Midbrain (tissue), 1 donor: ENCODE measurements at places on chromosomes 4 and X.

- no peak for DNase-seq
Observed at GRCh38 chrX:42415636-42416035, 362.3 kb downstream of the PPP1R2C start.

DNA sequence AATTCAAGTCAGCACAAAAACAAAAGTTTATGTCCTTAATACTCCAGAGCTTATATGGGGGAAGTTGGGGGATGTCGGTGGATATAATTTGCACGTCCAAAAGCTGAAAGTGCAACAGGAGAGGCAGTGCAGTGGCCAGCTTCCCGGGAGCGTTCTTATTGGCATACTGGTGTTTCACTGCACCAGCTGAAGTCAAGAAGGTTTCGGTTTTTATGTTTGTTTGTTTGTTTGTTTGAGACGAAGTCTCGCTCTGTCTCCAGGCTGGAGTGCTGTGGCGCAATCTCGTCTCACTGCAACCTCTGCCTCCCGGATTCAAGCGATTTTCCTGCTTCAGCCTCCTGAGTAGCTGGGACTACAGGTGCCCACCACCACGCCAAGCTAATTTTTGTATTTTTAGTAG is 28.6 kb upstream of the TLR3 start:
- DNase-seq = no peak

DNA sequence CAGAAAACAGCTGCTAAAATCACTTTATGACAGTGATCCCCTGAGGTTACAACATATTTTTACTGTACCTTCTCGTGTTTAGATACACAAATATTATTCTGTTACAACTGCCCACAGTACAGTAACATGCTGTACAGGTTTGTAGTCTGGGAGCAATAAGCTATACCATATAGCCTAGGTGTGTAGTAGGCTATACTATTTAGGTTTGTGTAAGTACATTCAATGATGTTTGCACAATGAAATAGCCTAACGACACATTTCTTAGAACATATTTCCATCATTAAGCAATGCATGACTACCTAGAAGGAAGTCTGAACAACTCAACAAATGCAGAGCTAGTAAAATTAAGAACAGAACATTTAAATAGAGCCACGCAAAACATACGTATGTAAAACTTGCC is 112.7 kb downstream of the ZAR1 start:
- no peak for DNase-seq

GRCh38 chr4:114273238-114273637 is 293.8 kb upstream of the ARSJ start:
- DNase-seq = no peak

- no peak for DNase-seq
Observed at GRCh38 chrX:63488546-63489373, 137.6 kb upstream of the SPIN4 start.

DNA sequence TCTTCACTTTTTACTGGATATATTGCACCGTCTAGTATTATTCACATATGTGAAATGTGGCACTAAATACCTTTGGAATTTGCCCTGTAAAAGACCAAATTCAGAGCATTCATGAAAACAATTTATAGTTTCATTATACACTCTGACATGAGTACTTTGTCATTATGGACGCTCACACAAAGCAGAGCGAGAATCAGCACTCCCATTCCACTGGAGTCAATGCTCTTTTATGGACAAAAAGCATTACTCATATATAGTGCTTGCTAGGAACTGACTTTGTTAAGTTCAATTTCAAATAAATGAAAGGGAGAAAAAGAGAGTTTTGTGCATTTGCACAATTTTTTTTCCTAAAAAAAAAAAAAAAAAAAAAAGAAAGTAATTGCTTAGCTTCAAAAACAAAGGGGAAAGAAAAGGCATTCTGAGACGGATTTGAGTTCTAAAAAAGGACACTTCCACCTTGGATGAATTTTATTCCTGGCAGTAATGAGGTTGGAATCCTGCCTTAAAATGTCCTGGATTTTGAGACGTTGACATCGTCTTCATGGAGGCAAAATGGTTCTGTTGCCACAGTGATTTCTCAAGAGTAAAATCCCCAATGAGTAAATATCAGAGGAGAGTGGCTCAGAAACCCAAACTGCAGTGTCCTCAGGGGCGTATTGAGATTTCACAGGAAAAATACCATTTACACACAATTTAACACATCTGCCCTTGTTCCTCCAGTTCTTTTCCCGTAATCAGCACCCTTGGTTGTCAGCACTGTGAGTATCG is 34.8 kb downstream of the CCDC149 start:
- DNase-seq = no peak

- DNase-seq = no peak
Observed at GRCh38 chr4:122997463-122998101, 75.2 kb upstream of the NUDT6 start.

DNA sequence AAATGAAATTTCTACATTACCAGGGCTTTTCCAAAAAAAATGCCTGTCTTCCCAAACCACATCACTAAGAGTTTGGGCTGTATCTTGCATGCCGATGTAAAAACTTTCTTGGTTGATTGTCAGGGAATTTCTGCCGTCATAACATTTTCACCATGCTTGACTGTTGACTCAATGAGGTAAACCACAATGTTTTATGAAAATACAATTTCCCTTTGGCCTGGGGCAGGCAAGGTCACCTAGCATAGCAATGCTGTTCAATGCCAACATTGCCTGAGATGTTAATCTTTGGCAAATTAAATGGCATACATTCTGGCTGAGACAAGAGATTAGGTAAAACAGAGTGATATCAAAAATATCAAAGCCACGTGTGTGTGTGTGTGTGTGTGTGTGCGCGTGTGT is 137.1 kb upstream of the TBL1X start:
- no peak for DNase-seq

DNA sequence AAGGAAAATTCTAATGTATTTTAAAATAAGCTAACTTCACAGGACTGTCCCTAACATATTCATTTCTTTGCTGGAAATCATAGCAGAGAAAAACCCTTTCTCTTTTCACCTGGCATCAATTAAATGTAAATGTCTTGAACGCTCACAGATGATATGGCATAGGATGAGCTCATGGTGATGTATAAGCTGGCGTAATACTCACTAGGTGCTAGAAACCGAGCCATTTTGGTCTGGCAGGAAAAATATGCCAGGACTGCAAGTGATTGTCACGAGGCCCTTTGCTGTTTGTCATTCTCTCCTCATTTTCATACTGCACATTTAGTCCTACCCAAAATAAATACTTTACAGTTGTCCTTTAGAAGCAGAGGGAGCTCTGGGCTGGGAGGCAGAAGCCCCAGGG is 222.7 kb upstream of the LNX1 start:
- DNase-seq = no peak

GRCh38 chr4:23091711-23092110 is 399.0 kb downstream of the GBA3 start:
- DNase-seq = peak; percentile 1

- no peak for DNase-seq
Observed at GRCh38 chr4:60117726-60118323, 1082.3 kb upstream of the ADGRL3 start.

GRCh38 chrX:55715847-55716246 is 1.7 kb upstream of the RRAGB start:
- DNase-seq = no peak

DNA sequence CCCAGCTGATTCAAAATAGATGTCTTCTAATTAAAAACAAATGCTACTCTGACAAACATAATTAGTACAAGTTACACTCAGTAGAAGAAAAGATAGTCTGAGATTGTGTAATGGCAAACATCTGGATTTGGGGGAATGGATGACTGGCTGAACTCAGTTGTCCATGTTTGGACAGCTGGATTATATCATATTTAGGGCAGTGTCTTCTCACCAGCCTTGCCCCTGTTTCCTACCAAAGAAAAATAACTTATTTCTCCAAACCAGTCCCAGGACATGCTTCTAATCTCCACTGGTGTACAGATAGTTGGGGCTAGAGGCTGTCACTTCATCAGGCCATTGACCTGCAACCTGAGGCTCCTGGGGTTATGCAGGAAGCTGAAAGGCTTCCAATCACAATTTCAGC is 237.3 kb downstream of the USP46 start:
- no peak for DNase-seq

DNA sequence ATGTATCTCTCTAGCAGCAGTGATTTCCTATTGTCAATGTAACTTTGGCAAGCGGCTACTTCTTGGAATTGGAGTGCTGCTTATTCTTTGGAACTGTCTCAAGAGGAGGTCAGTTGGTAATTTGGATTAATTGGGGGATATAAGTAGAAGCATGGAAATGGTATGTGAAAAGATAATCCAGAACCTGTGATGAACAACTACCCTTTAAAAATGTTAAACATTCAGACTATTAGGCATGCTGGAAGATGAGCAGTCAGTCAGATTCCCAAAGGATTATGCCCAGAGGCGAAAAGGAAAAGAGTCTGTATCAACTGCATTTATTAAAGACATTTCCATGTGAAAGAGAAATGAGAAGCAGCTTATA is 62.5 kb downstream of the SEC24D start:
- DNase-seq = no peak

DNA sequence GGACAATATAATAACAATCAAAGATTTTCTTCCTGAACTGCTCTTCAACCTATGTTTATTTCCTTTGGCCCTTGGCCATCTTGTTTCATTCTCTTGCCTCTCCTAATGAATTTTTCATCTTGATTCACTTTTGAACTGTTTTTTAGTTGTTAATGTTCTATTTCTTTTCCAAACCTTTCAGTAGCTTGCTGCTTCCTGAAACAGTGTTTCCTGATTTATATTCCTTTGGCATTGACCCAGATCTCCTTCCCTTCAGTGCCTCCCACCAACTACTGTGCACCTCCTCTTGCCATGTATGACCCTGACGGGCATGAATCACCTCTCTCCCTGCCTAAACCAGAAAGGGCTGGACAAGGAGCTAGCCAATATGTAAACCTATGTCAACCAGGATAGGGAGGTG is 25.6 kb upstream of the SPP1 start:
- DNase-seq = no peak

- DNase-seq = peak; percentile 88
Observed at GRCh38 chr4:78776079-78776728, at the start of gene BMP2K. Gene BMP2K, plus strand, starts transcription at chr4:78776350. Its CDS starts 194 bp downstream, at chr4:78776544.

DNA sequence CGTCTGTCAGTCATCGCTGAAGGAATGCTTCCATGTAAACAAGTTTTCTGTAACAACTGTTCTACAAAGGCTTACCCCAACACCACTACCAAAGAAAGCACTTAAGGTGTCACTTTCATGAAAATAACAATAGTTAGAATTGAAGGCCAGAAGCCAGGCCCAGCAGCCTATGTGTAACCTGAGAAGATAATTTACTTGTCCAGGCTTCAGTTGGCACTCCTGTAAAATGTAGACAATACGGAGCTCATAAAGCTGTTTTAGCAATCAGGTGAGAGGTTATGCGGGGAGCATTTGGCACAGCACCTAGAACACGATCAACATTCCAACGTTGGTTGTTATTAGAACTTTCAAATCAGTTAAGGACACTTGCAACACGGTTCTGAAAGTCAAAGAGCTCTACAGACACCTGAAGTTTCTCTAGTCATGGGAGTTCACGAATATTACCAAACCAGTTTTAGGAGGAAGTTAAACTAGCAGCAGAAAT is 15.7 kb downstream of the ADGRA3 start:
- no peak for DNase-seq

- DNase-seq = no peak
Observed at GRCh38 chrX:11913001-11913400, 155.0 kb downstream of the MSL3 start.

- no peak for DNase-seq
Observed at GRCh38 chr4:131644619-131645018, 1504.5 kb upstream of the PCDH10 start.

- no peak for DNase-seq
Observed at GRCh38 chr4:142812091-142812490, 34.0 kb downstream of the INPP4B start.

DNA sequence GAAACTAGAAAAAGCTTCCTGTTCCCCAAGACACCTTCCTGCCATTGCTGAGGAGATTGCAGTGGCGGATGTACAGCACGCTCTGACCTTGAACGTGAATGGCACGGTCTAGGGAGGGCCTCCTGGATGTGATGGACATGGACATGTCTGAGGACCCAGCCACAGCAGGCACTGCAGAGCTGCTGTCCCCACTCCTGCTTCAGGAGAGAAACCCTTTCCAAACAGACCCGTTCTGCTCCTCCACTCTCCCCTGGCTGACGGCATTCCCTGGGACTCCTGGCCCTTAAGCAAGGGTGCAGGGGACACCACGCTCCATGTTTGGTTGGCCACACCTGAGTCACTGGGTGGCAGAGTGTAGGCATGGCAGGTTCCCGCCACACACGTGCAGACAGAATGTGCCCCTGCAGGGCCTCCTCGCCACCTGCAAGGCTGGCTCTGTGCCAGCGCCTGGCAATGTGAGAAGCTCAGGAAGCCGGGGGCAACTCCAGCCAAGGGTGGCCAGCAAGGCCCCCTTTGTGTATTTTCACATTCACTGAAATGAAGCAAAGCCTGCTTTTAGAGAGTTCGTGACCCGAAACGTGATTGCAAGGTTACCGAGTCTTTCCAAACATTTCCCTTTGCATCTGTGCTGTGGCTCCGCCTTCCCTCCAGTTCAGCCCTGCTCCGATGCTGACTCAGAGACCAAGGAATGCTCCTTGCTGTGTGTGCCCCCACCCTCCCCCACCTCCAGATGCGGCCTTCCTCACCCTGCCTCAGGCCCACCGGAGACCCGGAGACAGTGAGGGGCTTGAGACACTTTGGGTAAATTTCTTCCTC is 46.1 kb downstream of the HTRA3 start:
- DNase-seq = no peak

- no peak for DNase-seq
Observed at GRCh38 chrX:111506826-111507225, 4.6 kb upstream of the SERTM2 start.

GRCh38 chr4:40722576-40723161 is 27.1 kb upstream of the NSUN7 start:
- no peak for DNase-seq

DNA sequence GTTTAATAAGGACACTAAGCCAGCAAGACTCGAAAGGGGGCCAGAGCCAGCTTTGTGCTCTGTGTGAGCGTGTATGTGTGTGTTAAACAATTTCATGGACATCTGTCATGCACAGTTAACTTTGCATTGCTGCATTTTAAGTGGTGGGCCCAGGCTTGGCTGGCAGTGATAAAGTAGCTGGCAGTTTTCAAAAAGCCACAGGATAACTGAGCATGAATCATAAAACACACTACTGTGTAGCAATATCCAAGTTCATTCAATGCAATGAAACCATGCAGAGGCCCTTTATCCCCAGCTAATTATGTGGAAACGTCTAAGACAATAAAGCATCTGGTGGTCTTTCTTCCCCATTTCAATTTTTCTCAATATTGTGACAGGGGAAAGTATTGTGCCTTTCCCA is 132.9 kb downstream of the NKX6-1 start:
- no peak for DNase-seq

- DNase-seq = no peak
Observed at GRCh38 chrX:40383360-40383759, 197.4 kb upstream of the ATP6AP2 start.

DNA sequence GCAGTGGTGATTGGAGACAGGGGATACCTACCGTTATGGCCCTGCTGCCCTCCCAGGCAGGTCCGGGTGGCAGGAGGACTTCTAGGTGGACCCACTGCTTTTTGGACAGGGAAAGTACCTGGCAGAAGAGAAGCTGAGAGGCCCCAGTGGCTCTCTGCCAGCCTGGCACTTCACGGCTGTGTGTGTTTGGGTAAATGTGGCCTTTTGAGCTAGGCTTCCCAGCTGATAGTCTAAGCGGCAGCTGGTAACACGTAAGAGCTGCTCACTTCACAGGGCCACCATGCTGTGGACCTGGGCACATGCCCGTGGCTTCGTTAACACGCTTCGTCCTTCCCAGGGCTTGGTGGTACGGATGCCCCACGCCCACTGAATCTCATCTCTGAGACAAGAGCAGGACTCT is 92.0 kb upstream of the CLCN4 start:
- no peak for DNase-seq

GRCh38 chr4:3679071-3679825 is 86.9 kb upstream of the ADRA2C start:
- DNase-seq = no peak
